ENCODE measurements at places on chromosomes 5 and 9. TPM values are rescaled to one million over a fixed set of nuclear protein-coding genes. Genes with fewer than 3 reads are reported as not detected.

GRCh38 chr5:55714749-55715148, 2.6 kb upstream of the SLC38A9 start:
- DNase-seq, result no peak

GRCh38 chr5:77259476-77259875, 49.0 kb downstream of the PDE8B start:
- peak; percentile 70 for DNase-seq

DNA sequence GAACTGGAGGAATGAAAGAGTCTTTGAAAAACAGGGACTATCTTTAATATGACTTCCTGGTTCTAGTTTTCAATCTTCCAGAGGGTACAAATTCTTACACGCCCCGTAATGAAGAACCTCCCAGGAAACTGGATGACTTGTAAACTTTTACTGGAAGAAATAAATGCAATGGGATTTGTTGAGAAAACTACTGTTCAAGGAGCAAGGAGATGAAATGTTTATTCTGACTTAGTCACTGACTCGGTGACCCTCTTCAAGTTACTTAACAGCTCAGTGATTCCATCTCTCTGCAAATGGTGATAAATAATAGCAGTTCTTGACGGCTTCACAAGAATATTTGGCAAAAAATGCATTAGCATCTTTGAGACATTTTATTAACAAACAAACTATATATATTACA, 858.6 kb downstream of the PTPRD start:
- peak; percentile 3 for DNase-seq

DNA sequence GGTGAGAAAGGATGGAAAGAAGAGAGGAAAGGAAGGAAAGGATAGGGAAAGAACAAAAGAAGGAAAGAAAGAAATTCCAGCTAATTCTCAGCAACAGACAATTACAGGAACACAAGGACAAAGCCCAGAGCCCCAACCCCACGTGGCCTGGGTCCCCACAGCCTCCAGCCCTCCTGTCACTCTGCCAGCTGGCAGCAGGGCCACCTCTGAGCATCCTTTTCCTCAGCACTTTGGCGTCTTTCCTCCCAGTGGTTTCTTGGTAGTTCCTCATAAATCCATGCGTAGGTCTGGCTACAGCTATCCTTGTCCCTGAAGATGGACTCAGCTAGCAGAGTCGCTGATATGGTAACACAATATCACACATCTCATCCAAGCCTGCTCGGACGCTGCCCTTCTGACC, 28.3 kb downstream of the ADAMTS2 start:
- DNase-seq, result no peak

- DNase-seq, result no peak
Observed at GRCh38 chr5:27216367-27216950, 178.1 kb upstream of the CDH9 start.

- DNase-seq, result no peak
Observed at GRCh38 chr9:137632230-137633161, 13.7 kb downstream of the EHMT1 start.

DNA sequence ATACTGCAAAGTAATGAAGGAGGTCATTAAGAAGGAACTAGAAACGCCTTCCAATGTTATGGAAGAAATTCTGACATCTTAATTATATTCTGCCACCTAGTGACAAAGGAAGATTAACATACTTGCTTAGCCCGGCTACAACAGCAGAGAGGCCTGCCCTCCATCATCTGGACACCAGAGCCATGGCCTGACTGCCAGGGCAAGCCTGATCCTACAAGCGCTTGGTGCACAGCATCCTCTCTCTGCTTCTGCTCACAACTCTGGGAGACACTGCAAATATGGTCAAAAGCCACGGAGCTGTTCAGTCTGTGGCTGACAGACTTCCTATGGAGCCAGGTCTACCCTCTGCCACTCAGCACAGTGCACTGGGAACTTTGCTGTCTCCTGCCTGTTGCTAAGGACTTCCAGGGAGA, 87.3 kb upstream of the SLC44A1 start:
- DNase-seq, result peak; percentile 70

The PCDHAC1 gene
- total RNA-seq, result not detected
